ENCODE measurements at places on chromosomes 7 and 10. TPM values are rescaled to one million over a fixed set of nuclear protein-coding genes. Genes with fewer than 3 reads are reported as not detected.

LIPM gene
- total RNA-seq = not detected

ABCA13 gene
- total RNA-seq = under 0.01 TPM

ALOX5 gene
- total RNA-seq = not detected

ANKRD22 gene
- total RNA-seq = not detected

MARVELD1 gene
- total RNA-seq = 12.0 TPM

CNTNAP2 gene
- total RNA-seq = not detected

CUX1 gene
- total RNA-seq = 19.7 TPM

LRRC61 gene
- total RNA-seq = not detected

TSPAN15 gene
- not detected for total RNA-seq

NACAD gene
- 0.56 TPM for total RNA-seq

MUC12 gene
- total RNA-seq = not detected

CLDN4 gene
- total RNA-seq = 2.9 TPM

WEE2 gene
- total RNA-seq = not detected

DNA sequence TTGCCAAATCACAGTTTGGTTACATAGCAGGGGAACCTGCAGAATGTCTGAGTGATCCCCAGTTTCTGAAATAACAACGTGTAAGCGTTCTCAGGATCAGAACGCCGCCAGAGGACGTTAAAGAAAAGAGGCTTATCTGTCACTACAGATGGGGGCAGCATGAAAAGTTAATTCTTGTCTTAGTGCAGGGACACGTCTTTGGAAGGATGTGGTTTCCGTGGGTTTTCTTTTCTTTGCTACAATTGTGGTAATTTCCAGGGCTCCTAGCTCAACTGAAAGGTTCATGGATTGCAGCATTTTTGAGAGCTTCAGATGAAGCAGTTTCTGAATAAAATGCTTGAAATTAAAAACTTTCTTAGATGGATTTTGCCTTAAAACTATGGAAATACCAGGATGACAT, 106.6 kb downstream of the PRKCQ start:
- no peak for DNase-seq

DNA sequence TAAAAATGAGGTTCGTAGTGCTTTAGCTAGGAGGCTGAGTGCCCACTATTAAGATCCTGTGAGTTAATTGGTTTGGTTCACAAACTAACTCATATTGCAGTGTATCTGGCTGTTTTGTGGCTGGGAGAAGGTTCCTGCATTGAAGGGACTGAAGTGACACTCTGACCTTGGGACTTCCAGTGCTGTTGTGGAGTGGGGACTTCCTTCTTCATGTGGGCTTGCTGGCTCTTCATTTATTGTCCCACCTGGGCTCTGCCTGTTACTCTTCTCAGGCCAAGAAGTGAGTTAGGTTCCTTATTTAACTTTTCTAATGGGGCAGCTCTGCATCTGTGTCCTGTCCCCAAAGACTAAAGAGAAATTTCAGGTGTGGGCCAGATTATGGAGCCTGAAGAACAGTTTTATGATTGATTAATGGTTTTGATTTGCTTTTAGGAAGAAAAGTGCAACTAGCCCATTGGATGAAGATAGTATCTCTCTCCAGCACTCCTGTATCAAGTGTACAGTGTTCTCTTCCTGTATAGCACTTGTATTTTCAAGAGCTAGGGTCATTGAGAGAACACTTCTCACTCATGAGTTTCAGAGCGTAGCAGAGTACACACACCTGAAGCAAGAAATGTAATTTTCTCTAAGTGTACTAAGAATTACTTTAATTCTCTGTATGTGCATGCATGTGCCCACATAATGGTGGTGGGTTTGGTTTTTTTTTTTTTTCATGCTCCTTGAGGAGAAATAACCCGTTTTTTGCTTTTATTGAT, 54.8 kb downstream of the AUTS2 start:
- no peak for DNase-seq

- DNase-seq = no peak
These were observed 1009.7 kb upstream of the CELF2 start for GRCh38 chr10:10007957-10008356.

- DNase-seq = no peak
These were observed 6.0 kb upstream of the CCZ1 start for GRCh38 chr7:5892498-5892897.

GRCh38 chr7:155969192-155969929, 157.1 kb upstream of the SHH start:
- no peak for DNase-seq

GRCh38 chr10:78846760-78847159, 222.0 kb upstream of the ZMIZ1 start:
- DNase-seq = no peak

- peak; percentile 16 for DNase-seq
These were observed 184.0 kb upstream of the LYZL1 start for GRCh38 chr10:29104661-29105399.

GRCh38 chr7:92226981-92227380, 18.7 kb downstream of the KRIT1 start:
- peak; percentile 40 for DNase-seq

DNA sequence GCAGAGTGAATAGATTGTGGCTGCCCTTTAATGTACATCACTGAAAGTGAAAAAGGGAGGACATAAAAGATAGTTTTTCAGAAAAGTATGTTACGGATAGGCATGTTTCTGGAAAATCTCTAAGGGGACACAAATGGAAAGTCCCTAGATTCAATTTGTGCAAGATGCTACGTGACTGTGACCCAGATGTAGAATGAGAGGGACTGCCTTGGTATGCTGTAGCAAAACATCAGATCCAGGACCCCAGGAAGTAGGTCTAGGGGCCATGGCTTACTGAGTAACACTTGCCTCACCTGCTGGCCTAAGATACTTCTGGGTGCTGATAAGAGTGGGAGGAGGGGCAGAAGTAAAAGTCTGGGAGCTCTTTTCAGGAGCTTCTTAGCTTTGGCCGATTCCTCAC, 191.2 kb upstream of the PHYHIPL start:
- no peak for DNase-seq

GRCh38 chr7:136405931-136406777, 429.0 kb upstream of the MTPN start:
- peak; percentile 53 for DNase-seq

DNA sequence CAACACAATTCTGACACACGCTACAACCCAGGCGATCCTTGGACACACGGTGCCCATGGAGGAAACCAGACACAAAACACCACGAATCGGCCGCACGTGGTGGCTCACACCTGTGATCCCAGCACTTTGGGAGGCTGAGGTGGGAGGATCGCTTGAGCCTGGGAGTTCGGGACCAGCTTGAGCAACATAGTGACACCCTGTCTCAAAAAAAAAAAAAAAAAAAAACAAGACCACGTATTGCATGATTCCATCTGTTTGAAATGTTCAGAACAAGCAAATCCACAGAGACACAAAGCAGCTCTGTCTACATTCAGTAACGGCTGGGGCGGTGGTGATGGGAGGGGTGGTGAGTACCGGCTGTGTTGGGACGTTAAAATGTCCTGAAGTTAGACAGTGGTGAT, 25.2 kb downstream of the ADAP1 start:
- no peak for DNase-seq

DNA sequence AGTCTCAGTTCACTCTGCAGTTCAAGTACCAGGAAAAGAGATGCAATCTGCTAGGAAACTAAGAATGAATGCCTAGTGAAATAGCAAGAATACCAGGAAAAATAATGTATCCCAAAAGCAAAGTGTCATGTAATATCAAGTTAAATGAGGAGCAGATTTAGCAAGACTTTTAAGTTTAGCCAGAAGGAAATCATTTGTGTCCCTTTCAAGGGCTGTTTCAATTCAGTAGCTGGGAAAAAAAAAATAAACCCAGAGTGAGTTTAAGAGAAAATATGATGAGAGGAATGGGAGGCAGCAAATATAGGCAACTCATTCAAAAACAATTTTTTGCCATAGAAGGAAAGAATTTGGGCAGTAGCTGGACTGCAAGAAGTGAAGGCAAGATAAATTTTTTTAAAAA, 135.8 kb downstream of the DGKB start:
- DNase-seq = no peak

DNA sequence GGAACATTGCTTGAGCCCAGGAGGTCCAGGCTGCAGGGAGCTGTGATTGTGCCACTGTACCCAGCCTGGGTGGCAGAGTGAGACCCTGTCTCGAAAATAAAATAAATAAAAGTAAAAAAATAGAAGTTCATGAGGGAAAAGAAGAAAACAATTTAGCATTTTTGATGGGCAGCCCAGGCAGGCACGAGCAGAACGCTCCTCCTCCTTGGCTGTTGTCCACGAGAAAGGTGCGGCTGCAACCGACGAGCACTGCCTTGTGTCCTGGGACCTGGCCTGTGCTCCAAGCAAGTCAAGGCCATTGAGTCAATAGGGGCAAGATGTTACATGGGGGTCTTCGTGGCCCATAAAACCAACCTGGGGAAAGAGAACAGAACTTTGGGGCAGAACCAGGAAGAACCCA, 25.6 kb downstream of the EBF3 start:
- no peak for DNase-seq

GRCh38 chr10:83023662-83024061, 1115.6 kb upstream of the GHITM start:
- no peak for DNase-seq

GRCh38 chr10:89348481-89348880, 20.7 kb downstream of the IFIT3 start:
- no peak for DNase-seq

GRCh38 chr7:92781117-92781720, 55.2 kb downstream of the CDK6 start:
- DNase-seq = no peak

DNA sequence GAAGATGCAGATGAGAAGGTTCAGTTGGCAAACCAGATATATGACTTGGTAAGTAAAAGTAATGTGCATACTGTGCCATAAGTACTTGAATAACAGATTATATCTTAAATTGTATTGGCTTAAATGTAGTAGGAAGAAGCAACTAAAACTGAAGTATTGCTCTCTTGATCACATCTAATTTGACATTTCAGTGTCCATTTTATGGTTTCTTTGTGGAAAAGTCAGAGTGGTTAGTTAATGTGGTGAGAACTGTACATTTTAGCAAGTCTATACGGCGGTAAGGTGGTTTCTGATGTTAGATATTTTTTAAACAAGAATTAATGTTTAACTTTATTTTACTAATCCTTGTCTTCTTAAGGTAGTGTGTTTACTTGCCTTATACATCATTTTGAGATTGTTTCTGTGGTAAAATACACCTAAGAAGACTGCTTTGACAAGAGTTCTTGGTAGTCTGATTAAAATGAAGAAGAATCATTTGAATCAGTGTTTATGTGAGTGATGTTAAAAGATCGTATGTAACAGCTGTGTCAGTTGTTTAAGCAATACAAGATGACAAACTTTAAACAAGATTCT, 5.1 kb downstream of the ING3 start:
- peak; percentile 11 for DNase-seq

GRCh38 chr7:17333221-17333620, 34.8 kb downstream of the AHR start:
- DNase-seq = peak; percentile 12

GRCh38 chr7:138745189-138745588, 44.0 kb upstream of the SVOPL start:
- no peak for DNase-seq

DNA sequence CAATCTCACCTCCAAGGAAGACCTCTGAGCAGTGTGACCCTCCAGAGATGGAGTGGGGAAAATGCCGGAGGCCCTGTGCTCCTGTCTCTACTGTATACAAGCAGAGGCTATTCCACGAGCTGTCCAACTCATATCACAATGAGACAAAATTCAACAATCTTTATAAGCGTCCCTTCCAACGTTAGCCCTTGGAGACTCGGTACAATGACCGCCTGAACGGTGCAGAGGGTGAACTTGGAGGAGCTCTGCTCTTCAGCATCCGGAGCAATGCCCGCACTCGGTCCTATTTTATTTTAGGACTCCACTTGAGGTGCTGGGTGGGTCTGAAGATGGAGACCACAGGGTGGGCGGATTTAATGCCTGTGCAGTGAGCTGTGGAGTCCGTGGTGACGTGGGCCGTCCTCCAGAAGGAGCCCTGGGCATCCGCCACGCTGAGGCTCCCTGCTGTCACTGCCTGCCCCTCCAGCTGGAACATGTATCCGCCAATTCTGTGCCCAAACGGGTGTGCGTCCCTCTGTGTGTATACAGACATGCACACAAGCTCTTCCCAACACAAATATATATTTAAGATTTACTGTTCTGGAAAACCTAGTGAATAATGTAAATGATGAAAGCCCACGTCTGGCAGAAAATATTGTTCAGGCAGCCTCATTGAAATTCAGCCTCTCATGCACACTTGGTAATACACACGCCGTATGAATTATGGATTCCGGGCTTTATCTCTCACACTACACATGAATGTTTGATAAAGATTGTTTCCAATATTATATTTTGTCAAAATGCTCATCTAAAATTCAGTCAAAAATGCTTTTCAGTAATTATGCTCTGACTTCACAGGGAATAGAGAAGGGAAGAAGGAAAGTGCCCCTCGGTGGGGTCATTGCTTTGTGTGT, 239.9 kb upstream of the ZMIZ1 start:
- no peak for DNase-seq

GRCh38 chr7:100007887-100008286, 7.5 kb upstream of the ZKSCAN1 start:
- no peak for DNase-seq

DNA sequence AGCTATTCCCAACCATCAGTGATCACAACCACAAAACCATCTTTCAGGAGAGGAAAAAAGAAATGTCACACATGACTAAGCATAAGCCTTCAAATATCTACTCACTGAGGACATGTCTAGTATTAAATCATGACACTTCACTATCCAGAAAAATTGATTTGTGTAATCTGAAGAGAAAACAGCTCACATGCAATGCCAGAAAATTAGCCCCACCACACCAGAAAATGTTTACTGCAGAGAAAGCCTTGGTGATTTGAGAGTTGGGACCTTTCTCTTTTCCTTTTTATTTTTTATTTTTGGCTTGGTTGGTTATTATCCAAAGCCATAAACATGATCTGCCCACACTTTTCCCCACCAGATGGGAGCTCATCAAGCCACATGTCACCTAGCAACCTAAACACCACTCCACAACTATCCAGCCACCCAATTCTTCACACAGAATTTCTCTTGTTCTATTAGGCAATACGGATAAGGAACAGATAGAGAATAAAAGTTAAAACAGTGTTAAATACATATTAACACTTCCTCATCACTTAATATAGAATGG, 3.1 kb downstream of the PARD3 start:
- DNase-seq = peak; percentile 43

GRCh38 chr7:98200364-98200763, 10.9 kb upstream of the BHLHA15 start:
- no peak for DNase-seq

DNA sequence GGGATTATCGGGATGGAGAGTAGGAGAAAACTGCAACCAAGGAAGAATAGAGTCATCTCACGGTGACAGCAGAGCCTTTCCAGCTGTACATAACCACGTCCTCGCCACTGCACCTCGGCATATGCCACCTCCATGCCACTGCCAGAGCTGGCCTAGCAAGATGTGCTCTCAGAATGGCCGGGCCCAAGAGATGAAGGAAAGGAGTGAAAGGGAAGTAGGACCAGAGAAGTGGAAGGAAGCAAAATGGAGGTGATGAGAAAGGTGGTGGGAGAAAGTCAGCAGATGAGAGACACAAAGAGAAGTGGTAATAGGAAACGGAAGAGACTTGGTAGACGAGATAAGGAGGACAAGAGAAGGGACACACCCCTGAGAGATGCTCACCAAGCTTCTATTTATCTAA, 8.0 kb upstream of the CALU start:
- DNase-seq = no peak
